ENCODE measurements at places on chromosomes 7 and 10. TPM values are rescaled to one million over a fixed set of nuclear protein-coding genes. Genes with fewer than 3 reads are reported as not detected.

IRF5 gene
- 0.09 TPM for total RNA-seq

LCOR gene
- 12.7 TPM for total RNA-seq

ZPBP gene
- total RNA-seq = not detected

ACBD7 gene
- 0.76 TPM for total RNA-seq

UNCX gene
- not detected for total RNA-seq

PRRT4 gene
- total RNA-seq = not detected

MYL10 gene
- total RNA-seq = not detected

RBP3 gene
- not detected for total RNA-seq

EPHB6 gene
- under 0.01 TPM for total RNA-seq

COL26A1 gene
- total RNA-seq = not detected

CRTAC1 gene
- total RNA-seq = 5.4 TPM

SPDYE2B gene
- not detected for total RNA-seq

FZD8 gene
- total RNA-seq = 17.9 TPM

FRMD4A gene
- 12.4 TPM for total RNA-seq

NSUN5 gene
- total RNA-seq = 1.1 TPM

KCNMA1 gene
- total RNA-seq = 1.1 TPM

PNLIP gene
- total RNA-seq = not detected

RELN gene
- 1,060 TPM for total RNA-seq

CALY gene
- total RNA-seq = not detected

TUBB8 gene
- 0.11 TPM for total RNA-seq

IFIT1 gene
- 0.77 TPM for total RNA-seq

GPR158 gene
- total RNA-seq = under 0.01 TPM

PTER gene
- 12.2 TPM for total RNA-seq

ORC5 gene
- total RNA-seq = 25.9 TPM

ITIH2 gene
- total RNA-seq = not detected

ITPRID1 gene
- total RNA-seq = not detected

DDC gene
- not detected for total RNA-seq

HOXA9 gene
- 2.6 TPM for total RNA-seq

HOXA1 gene
- 0.43 TPM for total RNA-seq

GNGT1 gene
- total RNA-seq = not detected

CUEDC2 gene
- 30.8 TPM for total RNA-seq

LEP gene
- total RNA-seq = not detected

TMEM213 gene
- not detected for total RNA-seq
